ENCODE measurements at places on chromosomes 13 and 19. TPM values are rescaled to one million over a fixed set of nuclear protein-coding genes. Genes with fewer than 3 reads are reported as not detected.

The PRODH2 gene
- not detected for total RNA-seq

DNA sequence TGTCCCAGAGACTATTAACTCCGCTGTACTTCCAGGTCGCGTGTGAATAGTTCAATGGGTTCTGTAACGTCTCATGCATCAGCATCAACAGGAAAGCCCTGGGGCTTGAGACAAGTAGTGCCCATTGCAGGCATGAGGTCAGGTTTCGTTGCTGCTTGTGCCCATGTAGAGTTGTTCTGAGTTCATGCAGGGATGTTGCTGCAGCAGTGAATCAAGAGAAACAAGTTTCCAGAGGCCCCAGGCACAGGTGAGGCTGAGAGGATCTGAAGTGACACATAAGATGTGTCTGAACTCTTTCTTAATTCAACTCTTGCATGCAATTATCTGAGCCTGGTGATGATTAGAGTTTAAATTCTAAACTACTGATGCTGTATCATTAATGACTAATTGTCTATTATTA lies 8.6 kb upstream of the ZNF283 start:
- DNase-seq, result no peak

The FPR3 gene
- 0.10 TPM for total RNA-seq

GRCh38 chr13:32022311-32022710 lies 9.3 kb upstream of the FRY start:
- DNase-seq, result no peak

GRCh38 chr19:48746110-48746509 lies 599 bp downstream of the IZUMO1 start:
- DNase-seq, result no peak

- DNase-seq, result no peak
These were observed 14.5 kb upstream of the CEACAM1 start for GRCh38 chr19:42542791-42543190.

DNA sequence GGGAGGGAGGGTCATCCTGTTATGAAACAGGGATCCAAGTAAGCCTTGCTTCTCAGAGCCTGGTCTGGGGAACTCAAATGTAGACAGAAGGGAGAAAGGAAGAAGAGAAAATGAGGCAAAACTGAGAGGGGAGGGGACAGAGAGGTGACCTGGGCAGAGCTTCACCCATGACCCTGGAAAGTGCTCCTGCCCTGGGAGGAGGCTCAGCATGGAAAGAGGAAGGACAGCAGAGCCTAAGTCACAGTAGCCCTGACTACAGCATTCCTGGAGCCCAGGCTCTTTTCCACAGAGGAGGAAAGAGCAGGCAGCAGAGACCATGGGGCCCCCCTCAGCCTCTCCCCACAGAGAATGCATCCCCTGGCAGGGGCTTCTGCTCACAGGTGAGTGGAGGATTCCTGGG lies at the start of gene CEACAM3:
Gene CEACAM3, plus strand, starts transcription at position 226 of the 400 bp plus-strand sequence. Its CDS starts 91 bp downstream, at position 317.
- DNase-seq, result no peak
